Mesothelial cell of epicardium (in vitro differentiated cells): ENCODE measurements at places on chromosomes 2 and 18. TPM values are rescaled to one million over a fixed set of nuclear protein-coding genes. Genes with fewer than 3 reads are reported as not detected.

The RNF144A gene
- total RNA-seq, result 52.3 to 54.4 TPM (median 52.8 TPM) in 3 replicates

The ALKAL2 gene
- 0.50 to 1.4 TPM (median 1.1 TPM) in 3 replicates for total RNA-seq

The CCBE1 gene
- 68.0 to 80.6 TPM (median 71.1 TPM) in 3 replicates for total RNA-seq

The PIK3C3 gene
- total RNA-seq, result 72.1 to 78.4 TPM (median 74.6 TPM) in 3 replicates

The C2orf15 gene
- 7.2 to 8.7 TPM (median 7.8 TPM) in 3 replicates for total RNA-seq

The IL37 gene
- total RNA-seq, result not detected in 3 replicates

The RGPD3 gene
- 0.09 to 0.18 TPM (median 0.18 TPM) in 3 replicates for total RNA-seq

The RBBP8 gene
- 29.4 to 31.6 TPM (median 29.8 TPM) in 3 replicates for total RNA-seq

The GPR39 gene
- total RNA-seq, result 0.07 to 0.47 TPM (median 0.31 TPM) in 3 replicates

The FBXO48 gene
- 0.72 to 0.77 TPM (median 0.75 TPM) in 3 replicates for total RNA-seq

The TMEM200C gene
- total RNA-seq, result 9.5 to 11.7 TPM (median 11.2 TPM) in 3 replicates

The SNED1 gene
- 7.1 to 10.5 TPM (median 9.4 TPM) in 3 replicates for total RNA-seq

The DYNAP gene
- not detected in 3 replicates for total RNA-seq

The ANKRD29 gene
- total RNA-seq, result 2.3 to 2.9 TPM (median 2.4 TPM) in 3 replicates

The TMEM182 gene
- total RNA-seq, result 7.1 to 9.1 TPM (median 8.0 TPM) in 3 replicates

The ASB18 gene
- not detected in 3 replicates for total RNA-seq

The NOTO gene
- not detected in 3 replicates for total RNA-seq

The SP9 gene
- 1.1 to 1.4 TPM (median 1.3 TPM) in 3 replicates for total RNA-seq

The TMEFF2 gene
- 16.6 to 18.1 TPM (median 17.5 TPM) in 3 replicates for total RNA-seq

The HSPE1 gene
- total RNA-seq, result 91.8 to 102 TPM (median 96.4 TPM) in 3 replicates

The OSBPL6 gene
- total RNA-seq, result 2.1 to 3.1 TPM (median 2.8 TPM) in 3 replicates

The ASAP2 gene
- 25.8 to 29.7 TPM (median 26.2 TPM) in 3 replicates for total RNA-seq

The RAPGEF4 gene
- 18.0 to 24.7 TPM (median 24.5 TPM) in 3 replicates for total RNA-seq

The ALPP gene
- not detected in 3 replicates for total RNA-seq

The RMC1 gene
- total RNA-seq, result 18.8 to 20.0 TPM (median 19.4 TPM) in 3 replicates

The STAT4 gene
- 1.9 to 2.9 TPM (median 2.4 TPM) in 3 replicates for total RNA-seq

The SERPINB8 gene
- total RNA-seq, result 5.3 to 6.4 TPM (median 5.6 TPM) in 3 replicates

The MRPL30 gene
- 33.3 to 35.3 TPM (median 35.1 TPM) in 3 replicates for total RNA-seq

The SULT1C4 gene
- total RNA-seq, result 16.0 to 17.5 TPM (median 17.5 TPM) in 3 replicates

The MBOAT2 gene
- 51.4 to 54.2 TPM (median 53.0 TPM) in 3 replicates for total RNA-seq

The PRSS56 gene
- 0.09 TPM in 1 of 3 replicates, not detected in the others for total RNA-seq

The KCNF1 gene
- total RNA-seq, result 0.72 to 0.93 TPM (median 0.83 TPM) in 3 replicates
